ENCODE measurements at places on chromosomes 6 and 20.
A peak's percentile ranks its signal among the peaks of the same experiment; 100 is the strongest.

DNA sequence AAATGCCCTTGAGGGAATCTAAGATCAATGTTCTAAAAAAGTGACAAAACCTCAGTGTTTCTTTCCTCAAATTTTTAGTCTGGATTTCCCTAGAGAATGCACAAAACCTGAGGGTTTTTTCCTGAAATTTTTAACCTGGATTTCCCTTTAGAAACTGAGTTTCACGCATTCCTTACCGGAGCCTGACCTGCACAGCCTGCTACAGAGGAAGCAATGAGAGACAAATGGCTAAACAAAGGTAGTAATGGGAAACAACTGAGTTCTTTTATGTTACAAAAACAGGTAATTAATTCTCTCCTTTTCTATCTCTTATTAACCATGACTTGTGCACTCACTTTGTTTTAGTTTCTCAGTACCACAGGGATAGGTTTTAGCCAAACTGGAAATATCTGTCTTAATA is 281.7 kb upstream of the NT5E start:
- DNase-seq: no peak

DNA sequence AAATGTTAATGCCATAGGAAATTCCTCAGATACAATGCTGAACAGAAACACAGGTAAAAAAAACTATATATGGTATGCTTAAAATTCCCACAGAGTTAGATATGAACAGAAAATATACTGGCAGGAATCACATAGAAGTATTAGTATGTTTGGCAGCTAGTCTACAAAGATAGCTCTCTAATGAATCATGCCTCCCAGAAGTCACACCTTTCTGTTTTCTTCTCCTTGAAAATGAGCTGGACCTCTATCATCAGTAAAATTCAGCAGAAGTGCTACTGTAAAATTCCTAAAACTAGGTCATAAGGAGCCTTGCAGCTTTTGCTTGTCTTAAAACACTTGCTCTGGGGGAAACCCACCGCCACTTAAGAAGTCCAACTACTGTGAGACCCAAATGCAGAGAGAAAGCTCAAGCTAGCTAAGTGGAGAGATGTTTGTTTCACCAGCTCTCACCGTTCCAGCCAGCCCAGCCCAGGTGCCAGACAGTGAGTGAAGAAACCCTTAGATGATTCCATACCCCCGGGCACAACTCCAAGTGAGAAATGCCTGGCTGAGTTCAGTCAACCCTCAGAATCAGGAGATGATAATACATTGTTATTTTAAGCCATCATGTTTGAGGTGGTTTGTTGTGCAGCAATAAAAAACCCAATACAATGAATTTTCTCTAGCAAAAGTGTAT is 43.0 kb downstream of the TSPYL4 start:
- DNase-seq: peak; percentile 62

DNA sequence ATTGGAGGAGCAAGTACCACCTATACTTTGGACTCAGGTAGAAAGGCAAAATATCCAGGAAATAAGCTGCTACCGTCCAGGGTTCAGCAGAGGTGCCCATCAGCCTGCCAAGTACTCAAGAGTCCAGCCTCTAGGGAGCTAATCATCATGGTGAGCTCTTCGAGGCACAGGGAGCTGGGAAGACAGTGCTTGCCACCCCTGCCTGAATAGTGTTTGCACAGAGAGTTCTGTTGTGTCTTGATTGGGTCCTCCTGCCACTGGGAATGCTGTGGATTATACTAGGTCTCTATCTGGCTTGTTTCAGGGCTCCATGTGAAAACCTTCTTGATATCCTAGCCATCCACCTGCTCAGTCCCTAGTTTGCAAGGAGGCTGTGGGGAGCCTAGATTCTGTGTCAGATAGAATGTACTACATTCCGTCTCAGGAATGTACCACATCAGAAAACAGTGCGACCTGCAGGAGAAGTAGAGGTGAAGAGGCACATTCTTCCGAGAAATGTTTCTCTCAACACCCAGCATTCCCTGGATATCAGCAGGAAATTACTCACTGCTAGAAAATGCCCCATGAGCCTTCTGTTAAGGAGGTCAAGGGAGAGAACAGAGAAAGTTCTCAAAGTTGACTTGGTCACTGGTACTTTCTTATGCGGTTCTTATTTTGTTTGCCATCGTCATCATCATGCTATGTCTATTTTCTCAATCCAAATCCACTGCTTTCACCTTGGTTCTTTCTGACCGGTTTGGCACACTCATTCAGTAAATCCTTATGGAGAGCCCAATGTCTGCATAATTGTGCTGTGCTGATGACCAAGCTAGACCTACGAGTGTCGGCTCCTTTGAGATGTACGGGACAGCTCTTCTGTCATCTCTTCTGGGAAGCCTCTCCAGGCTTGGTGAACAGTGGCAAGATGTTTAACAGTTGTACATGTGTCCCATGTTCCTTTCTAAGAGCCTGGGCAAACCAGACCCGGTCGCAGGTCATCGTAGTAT is 30.7 kb downstream of the PTPN1 start:
- peak; percentile 94 for DNase-seq

GRCh38 chr6:82840571-82840970 is 225.1 kb downstream of the UBE3D start:
- peak; percentile 21 for DNase-seq

DNA sequence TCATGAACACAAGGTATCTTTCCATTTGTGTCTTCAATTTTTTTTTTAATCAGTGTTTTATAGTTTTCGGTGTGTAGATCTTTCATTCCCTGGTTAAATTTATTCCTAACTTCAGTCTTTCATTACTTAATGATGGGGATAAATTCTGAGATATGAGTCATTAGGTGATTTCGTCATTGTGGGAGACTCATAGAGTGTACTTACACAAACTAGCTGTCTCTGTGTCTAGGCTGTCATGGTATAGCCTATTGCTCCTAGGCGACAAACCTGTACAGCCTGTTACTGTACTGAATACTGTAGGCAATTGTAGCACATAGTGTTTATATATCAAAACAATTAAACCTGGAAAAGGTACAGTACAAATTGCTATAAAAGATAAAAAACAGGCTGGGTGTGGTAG is 42.1 kb downstream of the SMAP1 start:
- DNase-seq: peak; percentile 73

GRCh38 chr6:90221403-90221802 is 75.2 kb downstream of the BACH2 start:
- no peak for DNase-seq

- DNase-seq: no peak
Measured at GRCh38 chr6:56539527-56540105, 103.1 kb downstream of the DST start.

Measured in EH (cell line).